Natural killer cell (primary cell): ENCODE measurements at places on chromosomes 6 and 20. TPM values are rescaled to one million over a fixed set of nuclear protein-coding genes. Genes with fewer than 3 reads are reported as not detected.

DNA sequence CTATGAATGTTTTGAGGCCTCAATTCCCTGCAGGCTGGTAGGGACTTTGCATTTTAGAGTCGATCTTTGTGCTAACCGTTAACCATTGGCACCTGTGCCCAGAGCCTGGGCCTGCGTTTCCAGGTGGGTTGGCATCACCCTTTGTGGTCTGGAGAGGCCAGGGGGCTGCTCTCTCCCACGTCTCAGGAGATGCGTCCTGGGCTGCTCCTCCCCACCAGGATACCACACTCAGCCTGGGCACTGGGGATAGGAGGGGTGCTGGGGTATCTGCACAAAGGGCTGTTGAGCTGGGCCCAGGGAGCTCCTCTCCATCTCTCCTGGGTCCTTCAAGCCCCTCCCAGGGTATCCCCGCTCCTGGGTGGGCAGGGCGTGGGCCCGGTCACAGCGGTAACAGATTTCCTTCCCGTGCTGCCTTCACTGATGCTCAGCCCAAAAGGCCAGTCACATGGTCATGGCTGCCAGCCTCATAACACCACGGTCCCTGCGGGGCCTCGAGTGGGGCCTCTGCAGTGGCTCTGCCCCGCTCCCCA, 266.2 kb downstream of the TAF4 start:
- DNase-seq: no peak

DNA sequence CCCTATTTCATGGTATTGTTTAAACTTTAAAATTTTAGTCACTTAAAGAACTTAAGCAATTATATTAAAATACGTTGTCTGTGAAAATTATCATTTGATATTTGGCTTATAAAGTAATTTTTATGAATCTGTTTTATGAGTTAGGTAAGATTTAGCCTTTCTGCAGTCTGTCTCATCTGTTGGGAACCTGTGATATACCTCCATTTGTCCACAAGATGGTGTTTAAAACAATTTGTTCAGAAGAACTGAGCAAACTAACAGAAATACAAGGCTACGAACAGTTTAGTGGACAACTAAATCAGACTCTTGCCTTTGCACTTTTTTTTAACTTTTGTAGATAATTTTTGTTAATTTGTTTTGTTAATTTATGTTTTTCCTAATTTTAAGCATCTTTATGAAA, 92.4 kb downstream of the COL9A1 start:
- no peak for DNase-seq

DNA sequence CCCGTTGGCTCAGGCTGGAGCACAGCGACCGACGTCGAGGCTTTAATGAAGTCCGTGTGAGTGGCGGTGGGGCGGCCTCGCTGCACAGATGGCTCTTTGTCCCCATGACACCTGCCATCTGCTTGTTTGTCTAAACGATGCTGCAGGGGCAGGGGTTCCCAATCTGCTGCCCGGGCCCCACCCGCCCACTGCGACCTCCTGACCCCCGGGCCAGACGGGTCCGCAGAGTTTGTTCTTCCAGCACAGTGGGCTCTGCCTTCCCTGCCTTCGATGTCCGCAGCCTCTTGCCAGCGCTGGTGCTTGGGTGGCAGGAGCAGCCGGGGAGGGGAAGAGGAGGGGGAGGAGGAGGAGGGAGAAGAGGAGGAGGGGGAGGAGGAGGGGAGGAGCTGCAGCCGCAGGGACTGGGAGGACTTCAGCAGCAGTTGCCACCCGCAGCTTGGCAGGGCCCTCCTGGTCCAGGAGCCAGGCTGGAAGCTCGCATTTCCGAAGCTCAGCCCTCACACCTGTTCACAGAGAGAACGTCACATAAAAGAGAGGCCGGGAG, 210.0 kb downstream of the DLL1 start:
- DNase-seq: no peak

DNA sequence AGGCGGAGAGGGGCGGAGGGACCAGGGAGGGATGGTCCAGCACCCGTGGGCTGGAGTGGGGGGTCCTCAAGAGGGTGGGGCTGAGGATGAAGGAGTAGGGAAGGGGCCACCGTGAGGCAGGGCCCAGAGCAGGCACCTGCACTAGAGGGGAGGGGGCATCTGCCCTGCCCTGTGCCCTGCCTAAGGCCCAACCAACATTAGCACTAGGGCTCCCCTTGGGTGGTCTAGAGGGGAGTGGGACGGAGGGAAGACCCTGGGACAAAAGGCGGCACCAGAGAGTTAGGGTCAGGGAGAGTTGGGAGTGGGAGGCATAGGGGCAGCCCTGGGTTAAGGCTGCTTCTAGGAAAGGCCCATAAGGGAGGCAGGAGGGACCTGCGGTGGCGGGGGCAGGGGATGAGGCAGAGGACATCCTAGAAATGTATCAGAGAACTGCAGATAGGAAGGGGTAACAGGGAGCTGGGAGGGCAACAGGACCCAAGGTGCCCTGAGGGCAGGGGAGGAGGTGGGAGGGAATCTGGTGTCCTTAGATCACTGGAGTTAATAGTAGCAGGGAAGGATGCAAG, 24.5 kb downstream of the HLA-F start:
- no peak for DNase-seq

DNA sequence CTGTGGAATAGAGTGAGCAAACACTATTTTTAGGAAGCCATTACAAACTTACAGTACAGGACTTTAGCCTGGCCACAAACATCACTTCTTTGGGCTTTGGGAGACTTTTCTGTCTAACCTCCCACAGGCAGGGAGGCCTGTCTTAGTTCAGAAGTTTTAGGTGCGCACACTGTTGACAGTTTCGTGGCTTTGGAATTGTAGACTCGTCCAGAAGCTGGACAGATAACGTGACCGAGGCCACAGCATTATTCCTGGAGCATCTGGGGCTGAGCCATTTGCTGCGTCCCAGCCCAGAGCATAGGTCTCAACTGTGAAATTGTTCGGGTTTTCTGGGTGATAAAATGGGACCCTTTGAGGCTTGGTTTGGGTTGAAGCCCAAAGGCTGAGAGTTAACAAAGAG, 53.8 kb downstream of the NDUFAF5 start:
- no peak for DNase-seq

DNA sequence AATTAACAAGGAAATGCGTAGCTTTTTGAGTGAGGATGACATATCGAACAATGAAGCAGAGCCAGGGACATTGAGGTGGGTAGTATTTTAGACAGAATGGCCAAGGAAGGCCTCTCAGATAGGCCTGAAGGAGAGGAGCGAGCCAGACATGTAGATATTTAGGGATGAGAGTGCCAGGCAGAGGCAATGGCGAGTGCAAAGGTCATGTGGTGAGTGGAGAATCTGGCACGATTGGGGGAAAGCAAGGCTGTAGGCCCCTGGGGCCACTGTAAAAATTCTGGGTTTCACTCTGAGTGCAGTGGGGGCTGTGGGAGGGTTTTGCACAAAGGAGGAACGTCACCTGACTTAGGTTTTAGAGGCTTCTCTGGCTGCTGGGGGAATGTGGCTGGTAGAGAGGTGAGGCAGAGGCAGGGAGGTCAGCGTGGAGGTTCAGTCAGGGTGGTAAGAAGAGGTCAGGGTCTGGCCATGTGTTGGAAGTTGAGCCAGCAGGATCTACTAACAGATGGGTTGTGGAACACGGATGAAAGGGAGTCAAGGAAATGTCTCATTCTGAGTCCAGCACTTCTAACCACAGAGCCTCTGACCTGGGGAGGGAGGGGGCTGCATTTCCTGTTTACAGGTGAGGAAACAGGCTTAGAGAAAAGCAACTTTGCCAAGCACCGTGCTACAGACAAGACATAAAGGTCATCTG, 11.3 kb downstream of the SIRPA start:
- DNase-seq: no peak

- no peak for DNase-seq
Observed at GRCh38 chr6:159754959-159755914, 6.6 kb upstream of the ACAT2 start.

The CDSN gene
- total RNA-seq: not detected
